SJSA1 (cell line): ENCODE measurements at places on chromosomes 13 and 19. TPM values are rescaled to one million over a fixed set of nuclear protein-coding genes. Genes with fewer than 3 reads are reported as not detected.

DNA sequence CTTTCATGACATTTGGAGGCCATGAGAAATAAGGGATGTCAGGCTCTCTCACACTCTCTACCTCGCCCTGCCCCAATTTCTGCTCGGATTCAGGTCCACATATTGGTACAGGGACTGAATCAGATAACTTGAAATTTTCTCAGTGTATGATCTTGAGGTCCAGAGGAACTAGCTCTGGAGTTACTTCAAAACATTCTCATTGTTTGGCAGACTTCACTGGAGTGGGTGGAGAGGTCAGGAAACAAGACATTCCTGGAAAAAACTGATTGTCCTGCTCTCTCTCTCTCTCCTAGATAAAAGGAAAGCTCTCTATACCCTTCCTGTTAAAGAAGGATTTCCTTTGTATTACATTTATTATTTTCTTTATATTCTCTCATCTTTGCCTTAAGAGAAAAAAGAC lies 428.1 kb upstream of the DACH1 start:
- no peak overlapping the region for H3K4me3 ChIP-seq
- no peaks in the 10 kb centered on the region for H3K27me3 ChIP-seq
- no peaks in the 10 kb centered on the region for H3K36me3 ChIP-seq
- H3K4me1 ChIP-seq, result peaks cover 54% of the 10 kb centered on the region

DNA sequence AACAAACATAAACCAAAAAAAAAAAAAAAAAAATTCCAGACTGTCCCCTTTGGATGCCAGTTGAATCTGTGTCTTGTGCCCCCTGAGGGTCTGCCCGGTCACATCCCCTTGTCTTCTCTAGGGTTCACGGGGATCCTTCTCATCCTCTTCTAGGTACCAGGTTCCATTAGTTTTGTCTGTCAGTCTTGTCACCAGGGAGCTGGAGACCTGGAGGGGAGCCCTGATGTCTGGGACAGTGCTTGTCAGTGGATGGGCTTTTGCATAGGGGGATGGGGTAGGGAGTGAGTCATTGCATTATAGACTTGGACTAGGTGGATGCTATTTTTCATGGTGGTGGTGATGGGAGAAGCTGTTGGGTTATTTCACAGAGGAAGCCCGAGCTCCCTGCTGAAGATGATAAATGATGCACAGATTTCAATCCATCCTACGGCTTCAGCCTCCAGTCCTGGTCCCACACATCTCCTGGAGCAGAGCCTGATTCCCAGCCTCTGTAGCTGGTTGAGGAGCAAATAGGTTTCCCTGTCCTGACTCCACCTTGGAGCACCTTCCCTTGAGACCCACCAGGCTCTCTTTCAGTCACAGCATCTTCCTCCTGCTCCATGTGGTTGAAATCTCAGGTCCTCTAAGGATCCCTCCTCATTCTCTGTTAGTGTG lies 26.0 kb downstream of the WTIP start:
- H3K27me3 ChIP-seq, result no peaks in the 10 kb centered on the region
- H3K36me3 ChIP-seq, result peaks cover 3% of the 10 kb centered on the region; the same call in 1 of the 2 replicates
- H3K4me1 ChIP-seq, result no peaks in the 10 kb centered on the region
- peak; percentile 38 for DNase-seq
- no peak overlapping the region for H3K27ac ChIP-seq

DNA sequence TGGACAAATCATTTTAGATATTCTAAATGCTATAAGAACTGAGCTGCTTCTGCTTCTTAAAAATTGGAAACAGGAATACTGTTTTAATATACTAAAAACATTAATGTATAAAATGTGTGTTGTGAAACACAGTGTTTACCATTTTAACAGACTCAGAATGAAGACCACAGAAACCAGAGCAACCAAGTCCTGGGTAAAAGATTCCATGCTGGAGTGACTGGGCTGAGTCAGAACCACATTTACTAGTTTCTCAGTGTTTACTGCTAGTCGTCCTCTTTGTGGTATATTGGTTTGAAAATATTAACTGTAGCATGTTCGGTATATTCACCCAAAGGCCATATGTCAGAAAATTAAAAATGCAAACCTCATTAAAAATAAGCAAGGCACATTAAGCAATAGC lies 31.9 kb downstream of the ANKRD10 start:
- H3K36me3 ChIP-seq, result peaks cover 3% of the 10 kb centered on the region; the same call in 1 of the 2 replicates
- peak; percentile 39 for DNase-seq
- no peak overlapping the region for H3K4me3 ChIP-seq
- H3K4me1 ChIP-seq, result peaks cover 16% of the 10 kb centered on the region
- H3K27ac ChIP-seq, result no peak overlapping the region

- H3K27me3 ChIP-seq, result no peaks in the 10 kb centered on the region
- DNase-seq, result no peak
- H3K27ac ChIP-seq, result no peak overlapping the region
- peaks cover 40% of the 10 kb centered on the region for H3K4me1 ChIP-seq
- no peak overlapping the region for H3K4me3 ChIP-seq
Measured at GRCh38 chr13:94312511-94313216, 166.8 kb downstream of the DCT start.

Gene SLC7A10
- not detected in 2 replicates for total RNA-seq

Gene SHC2
- not detected in 2 replicates for total RNA-seq

Gene PTH2
- not detected in 2 replicates for total RNA-seq

Gene ZNF426
- total RNA-seq, result 4.7 and 5.9 TPM in 2 replicates
